Natural killer cell treated with Interleukin-12 subunit alpha and Interleukin-12 subunit beta and Interleukin-15 and Interleukin-18, amount 100 ng/mL, for 72 hours (primary cell): ENCODE measurements at places on chromosomes 11 and 22. TPM values are rescaled to one million over a fixed set of nuclear protein-coding genes. Genes with fewer than 3 reads are reported as not detected.

DNA sequence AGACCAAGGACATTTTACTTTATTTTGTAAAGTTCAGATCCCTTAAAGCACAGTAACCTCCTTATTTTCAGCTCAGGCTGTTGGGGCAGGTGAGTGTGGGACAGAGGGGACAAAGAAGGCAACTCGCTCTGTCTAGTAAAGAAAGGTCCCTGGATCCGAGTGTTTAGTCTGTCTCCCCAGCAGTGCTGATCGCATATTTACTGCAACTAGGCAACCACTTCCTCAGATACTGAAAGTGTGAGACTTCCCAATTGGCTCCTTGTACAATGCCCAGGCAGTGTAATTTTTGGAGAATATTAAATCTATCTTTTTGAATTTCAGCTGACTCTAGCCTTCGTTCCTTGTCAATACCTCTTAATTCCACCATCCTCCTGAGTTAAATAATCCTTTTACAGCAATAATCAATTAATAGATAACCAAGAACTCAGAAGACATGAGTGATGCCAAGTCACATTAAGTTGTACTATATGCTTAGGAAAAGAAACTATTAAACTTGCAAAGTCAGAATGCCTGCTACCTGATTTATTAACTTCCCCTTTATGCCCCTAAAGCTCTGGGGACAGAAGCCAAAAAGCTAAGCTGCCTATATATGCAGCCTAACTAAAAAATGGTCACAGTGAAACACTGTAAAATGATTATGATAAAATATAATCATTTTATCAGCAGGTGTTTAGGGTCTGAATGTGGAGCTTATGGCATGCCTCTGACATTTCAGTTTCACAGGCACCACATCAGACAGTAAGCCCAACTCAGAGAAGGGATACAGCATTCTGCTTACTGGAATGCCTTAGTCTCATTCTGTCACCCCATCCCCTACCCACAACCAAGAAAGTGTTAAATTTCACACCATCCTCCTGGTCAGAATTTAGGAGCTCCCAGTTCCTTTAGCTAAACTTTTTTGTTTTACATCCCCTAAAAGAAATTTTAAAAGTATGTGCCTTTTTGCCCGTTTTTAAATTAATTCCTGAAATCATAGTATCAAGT, 138.7 kb downstream of the TRIM44 start:
- no peak for DNase-seq

The LRRC55 gene
- not detected for total RNA-seq

DNA sequence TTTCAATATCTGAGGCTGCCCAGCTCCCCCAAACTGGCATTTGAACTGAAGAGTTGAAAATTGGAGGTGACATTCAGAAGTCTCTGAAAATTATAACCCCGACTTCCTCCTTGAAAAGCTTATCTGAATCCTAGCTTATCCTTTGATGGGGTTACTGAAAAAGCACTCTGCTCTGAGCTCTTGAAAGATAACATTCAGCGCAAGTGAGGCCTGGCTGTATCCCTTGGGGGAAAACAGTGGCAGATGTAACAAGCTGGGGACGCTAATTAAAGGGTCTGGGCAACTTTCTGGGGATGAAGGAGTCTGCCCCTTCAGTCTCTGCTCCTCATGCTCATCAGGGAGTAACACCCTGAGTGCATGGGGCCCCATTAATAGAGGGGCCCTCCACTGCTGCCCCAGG, 402.0 kb upstream of the CADM1 start:
- DNase-seq: no peak

GRCh38 chr11:36243641-36244040, 45.6 kb downstream of the COMMD9 start:
- DNase-seq: no peak

- no peak for DNase-seq
Observed at GRCh38 chr11:77589181-77589520, 602 bp upstream of the AQP11 start.

DNA sequence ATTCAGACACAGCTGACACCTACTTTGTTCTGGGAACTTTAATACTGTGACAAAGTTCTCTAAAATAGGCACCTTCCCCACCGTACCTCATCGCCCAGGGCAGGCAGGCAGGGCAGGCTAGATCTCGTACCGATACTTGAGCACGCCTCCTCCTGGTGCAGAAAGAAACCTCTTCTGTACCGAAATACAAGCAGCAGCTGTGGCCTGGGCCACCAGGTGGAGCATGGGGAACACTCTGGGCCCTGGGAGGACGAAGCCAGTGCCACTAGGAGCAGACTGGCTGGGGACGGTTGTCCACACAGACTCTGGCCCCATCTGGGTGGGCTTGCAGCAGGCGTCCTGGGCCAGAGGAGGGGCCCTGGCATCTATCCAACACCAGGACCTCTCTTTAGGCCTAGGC, 12.8 kb downstream of the PMM1 start:
- no peak for DNase-seq

The WNT11 gene
- total RNA-seq: 1.7 TPM

DNA sequence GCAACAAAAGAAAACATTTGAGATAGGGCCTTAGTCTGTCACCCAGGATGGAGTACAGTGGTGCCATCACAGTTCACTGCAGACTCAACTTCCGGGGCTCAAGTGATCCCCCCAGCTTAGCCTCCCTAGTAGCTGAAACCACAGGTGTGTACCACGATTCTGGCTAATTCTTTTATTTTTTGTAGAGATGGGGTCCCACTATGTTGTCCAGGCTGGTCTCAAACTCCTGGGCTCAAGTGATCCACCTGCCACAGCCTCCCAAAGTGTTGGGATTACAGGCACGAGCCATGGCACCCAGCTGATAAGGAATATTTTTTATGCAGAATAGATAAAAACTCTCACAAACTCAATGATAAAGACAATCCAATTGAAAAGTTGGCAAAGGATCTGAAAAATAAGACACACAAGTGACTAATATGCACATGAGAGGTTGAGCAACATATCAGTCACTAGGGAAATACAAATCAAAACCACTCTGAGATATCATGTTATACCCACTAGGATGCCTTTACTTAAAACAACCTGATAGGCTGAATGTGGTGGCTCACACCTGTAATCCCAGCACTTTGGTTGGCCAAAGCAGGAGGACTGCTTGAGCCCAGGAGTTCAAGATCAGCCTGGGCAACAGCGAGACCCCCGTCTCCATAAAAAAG, 33.9 kb upstream of the CLTCL1 start:
- no peak for DNase-seq

DNA sequence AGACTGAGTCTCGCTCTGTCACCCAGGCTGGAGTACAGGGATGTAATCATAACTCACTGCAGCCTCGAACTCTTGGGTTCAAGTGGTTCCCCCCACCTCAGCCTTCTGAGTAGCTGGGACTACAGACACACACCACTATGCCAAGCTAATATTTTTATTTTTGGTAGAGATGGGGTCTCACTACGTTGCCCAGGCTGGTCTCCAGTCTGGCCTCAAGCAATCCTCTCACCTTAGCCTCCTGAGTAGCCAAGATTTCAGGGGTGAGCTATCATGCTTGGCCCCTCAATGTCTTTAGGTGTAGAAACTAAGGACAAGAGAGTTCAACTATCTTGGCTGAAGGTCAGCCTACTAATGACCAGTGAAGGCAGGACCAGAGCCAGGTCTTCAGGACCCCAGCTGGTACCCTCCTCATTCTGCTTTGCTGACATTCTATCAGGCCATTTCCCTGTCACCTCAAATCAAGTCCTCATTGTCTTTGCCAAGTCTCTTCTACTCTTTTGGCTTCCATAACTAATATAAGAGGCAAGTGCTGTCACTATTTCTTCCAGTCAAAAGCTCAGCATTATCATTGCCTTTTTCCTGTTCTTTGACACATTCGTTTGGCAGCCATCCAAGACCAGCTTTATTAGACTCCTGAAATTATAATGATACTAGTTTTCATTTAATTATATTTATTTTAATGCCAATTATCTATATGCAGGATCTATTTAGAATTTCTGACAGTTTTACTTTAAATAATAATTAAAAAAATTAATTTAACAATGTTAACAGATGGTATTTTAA, 264.2 kb upstream of the PITPNB start:
- no peak for DNase-seq

DNA sequence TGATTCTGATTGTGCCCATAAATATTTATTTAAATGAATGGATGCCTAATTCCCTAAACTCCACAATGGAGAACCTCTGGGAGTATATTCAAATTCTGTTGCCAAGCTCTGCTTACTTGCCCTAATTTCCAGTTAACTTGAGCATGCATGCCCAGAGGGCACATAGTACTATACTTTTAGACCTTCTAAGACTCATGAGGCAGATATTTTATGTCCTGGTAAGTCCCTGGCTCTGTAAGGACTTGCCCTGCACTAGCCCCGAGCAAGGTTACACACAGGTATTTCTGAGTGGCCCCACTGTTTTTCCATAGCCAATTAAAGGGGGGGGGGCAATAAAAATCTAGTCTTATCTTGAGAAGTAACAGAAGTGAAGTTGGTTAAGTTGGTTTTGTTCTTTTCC, 21.1 kb upstream of the CAPRIN1 start:
- DNase-seq: no peak

The AP2A2 gene
- 75.1 TPM for total RNA-seq

GRCh38 chr11:134060316-134060715, 8.6 kb upstream of the JAM3 start:
- no peak for DNase-seq

DNA sequence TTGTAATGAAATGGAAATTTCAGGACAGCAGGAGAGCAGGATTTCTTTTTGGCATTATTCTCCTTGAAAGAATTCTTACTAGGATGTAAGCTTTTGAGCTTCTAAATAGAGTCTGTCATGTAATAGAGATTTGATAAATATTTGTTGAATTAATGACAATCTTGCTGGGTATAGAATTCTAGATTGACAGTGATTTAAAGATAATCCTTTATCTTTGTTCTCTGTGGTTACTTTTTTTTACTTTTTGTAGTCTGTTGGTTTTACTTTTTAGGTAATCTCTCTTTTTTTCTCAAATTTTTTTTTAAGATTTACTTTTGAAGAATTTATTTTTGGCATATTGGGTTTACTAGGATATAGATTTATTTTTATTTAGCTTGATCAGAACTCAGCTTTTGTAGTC, 54.8 kb downstream of the TMEM135 start:
- DNase-seq: no peak

DNA sequence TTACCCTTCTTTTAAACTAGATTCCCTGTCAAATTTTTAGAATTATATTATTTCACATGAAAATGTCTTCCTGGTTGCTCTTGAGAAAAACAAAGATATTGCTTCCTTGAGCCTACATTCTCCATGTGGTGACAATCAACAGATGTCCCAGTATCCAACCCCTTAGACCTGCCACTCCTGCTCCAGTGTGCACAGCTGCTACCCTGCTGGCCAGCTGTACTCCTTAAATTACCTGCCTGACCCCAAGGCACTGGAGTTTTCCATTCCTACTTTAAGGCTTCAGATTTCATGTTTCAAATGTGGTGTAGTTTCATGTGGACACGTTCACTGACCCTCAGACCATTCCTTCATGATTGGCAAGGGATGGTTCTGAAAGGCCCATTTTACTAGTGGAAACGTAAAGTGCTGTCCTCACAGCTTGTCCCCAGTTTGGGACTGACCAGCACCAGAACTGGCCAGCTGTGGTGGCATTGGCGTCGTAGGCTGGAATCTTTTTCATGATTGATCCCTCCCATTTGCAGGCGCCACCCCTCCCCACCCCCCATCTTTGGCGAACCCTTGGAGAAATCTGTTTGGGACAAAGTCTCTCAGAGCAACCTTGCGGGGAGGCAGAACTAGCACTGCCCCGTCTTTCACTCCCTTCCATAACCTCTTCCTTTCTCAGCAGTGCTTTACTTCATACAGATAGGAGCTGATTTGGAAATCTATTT, 123.5 kb downstream of the DBX1 start:
- DNase-seq: no peak

DNA sequence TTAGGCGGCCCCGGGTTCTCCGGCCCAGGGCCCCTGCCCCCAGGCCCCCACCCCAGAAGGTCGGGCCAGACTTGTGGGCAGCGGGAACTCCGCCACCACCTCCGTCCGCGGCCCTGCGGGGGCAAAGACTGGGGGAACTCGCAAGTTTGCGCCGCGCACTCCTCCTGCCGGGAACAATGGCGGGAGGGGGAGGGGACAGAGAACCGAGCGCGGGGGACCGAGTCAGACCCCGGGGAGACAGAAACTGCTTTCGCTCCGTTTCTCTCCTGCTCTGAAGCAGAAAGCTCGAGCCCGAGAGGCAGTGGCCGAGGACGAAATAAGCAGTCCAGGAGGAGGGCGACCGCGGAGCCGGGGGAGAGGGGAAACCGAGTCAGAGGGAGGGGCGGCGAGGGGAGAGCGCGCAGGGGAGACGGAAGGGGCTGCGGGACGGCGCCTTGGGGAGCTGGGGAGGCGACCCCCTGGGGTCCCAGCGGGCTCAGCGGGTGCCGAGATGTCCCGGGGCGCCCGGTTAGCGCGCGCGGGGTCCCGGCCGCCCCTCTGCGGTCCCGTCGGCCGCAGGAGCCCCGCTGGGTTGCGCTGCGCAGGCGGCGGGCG, 555 bp downstream of the TP53I11 start:
- DNase-seq: no peak

GRCh38 chr22:46556775-46557174, 19.4 kb upstream of the CELSR1 start:
- DNase-seq: no peak

DNA sequence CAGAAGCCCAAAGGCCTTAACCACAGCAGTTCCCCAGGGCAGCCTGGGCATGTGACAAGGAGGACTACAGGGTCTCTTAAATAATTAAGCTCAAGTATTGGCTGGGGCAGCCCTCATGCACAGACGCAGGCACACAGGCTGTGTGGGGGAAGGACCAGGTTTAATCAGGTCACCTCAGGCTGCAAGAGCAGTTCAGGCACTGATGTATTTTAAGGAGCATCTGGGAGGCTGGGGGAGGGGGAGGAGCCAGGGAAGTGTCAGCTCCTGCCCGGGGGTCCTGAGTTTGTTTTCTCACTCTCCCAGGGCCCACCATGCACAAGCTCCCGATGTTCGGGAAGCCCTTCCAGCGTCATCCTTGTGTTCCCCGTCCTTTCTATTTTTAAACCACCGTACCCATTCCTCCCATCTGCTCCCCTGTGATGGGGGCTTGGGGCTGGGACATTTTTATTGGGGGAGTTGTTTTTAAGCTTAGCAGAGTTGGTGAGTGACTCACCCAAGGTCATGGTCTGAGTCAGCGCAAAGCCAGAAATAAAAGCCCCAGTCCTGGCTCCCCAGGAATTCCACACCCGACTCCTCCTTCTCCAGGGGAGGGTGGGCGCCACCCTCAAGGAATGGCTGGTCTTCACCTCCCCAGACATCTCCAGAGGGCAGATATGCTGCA, 2.4 kb downstream of the CSDC2 start:
- DNase-seq: no peak

The C11orf86 gene
- not detected for total RNA-seq

DNA sequence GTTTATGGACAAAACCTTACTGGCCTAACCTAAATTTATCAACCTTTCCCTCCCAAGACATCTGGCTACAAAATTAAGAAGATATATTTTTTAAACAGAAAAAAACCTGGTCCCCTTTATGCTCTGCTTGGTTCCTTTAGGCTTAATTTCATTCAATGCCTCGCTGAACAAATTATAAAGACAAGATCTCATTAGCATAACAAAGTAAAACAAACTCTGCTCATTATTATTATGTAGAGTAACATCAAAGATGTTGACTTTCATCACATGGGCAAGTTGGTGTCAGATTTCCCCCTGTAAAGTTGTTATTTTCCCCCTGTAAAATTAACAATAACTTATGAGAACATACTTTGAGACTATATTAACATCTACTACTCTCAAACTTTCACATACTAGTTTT, 11.0 kb downstream of the RRAS2 start:
- DNase-seq: no peak
